ENCODE measurements at places on chromosomes 13 and 19.

DNA sequence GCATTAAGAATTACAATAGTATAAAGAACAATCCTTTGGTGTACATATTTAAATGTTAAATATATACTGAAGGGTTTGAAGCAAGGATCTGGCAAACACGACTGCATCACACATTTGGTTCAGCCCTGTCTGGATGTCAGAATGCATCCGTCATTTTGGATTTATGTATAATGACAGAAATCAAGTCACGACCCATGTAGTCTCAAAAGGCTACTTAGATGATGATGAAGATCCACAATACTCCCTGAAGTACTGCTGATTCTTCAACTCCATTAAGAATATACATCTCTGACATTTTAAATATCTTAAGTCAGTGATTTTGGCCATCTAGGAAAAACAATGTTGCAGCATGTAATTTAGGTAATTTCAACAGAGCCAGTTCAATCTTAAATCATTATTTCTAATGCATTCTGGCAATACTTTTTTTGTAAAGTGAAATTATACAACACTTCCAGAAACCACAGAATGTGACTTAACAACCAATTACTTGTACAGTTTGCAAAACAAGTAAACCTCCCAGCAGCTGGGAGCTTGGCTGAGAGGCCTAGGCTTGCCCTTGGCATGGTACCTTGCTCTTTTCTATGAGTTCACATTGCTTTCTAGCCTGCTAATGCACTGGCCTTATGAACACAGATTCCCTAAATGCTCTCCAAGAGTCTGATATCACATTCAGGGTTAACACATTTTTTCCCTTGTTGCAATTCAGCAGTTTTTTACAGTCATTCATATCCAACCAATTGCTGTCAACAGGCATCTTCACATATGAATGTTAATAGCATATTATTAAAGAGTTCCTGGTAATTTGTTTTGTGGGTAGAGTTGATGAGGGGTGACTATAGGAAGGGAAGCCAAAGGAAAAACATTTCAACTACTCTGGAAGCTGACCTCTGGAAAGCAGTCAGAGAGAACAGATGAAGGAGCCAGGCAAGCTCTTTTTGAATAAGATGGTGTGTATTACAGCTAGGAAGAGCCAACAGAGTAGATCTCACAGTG lies 175.2 kb downstream of the ENOX1 start:
- DNase-seq, result no peak

- no peak for DNase-seq
Observed at GRCh38 chr19:48678201-48678600, 5.4 kb upstream of the NTN5 start.

- DNase-seq, result no peak
Observed at GRCh38 chr13:40679480-40679985, 13.1 kb upstream of the FOXO1 start.

DNA sequence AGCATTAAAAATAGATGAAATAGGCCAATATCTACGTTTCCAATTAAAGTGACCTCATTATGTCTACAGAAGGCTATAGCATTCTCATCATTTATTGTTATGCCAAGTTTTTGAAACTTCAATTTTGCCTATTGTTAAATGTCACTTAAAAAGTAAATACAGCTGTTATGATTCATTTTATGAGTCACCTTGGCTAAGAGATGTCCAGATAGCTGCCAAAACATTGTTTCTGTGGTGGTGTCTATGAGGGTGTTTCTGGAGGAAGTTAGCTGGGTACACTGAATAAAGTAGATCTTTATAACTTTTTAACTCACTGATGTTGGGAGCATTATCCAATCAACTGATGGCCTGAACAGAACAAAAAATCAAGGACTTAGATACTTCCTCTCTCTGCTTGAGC lies 1209.7 kb upstream of the PCDH9 start:
- no peak for DNase-seq

DNA sequence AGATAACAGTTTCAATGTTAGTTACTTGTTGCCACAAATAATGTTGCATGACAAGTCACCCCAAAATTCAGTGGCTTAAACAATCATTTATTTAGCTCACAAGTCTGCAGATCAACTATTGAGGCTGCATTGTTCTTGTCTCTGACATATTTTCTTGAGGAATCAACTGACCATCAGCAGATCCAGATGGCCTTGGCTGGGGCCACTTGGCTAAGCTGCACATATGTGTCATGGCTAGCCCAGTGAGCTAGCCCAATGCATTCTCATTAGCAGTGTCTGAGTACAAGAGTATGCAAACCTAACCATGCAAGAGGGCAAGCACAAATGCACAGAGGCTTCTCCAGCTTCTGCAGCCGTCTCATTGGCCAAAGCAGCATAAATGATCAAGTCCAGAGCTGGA lies 180.4 kb downstream of the DNAJC15 start:
- no peak for DNase-seq

DNA sequence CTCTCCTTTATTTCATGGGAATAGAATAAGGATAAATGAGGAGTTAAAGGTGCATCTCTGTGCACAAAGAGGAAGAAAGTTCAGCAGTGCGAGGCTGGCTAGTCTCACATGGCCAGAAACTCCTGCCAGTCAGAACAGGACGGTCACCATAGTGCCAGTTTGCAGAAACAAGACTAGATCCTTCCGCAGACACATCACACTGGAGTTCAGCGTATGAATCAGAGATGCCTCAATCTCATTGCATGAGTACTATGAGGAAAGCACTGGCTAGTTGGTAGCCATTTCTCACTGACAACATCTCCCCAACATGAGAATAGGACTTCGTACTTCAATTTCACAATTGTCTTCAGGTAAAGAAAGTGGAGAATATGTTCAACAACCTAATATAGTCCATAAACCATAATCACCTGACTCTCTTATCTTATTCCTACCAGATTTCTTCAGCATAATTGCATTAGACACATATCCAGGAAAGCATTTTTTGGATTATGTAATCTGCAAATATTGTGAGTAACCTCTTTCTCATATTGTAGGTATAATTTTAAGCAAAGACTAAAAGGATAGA lies 34.9 kb downstream of the RXFP2 start:
- no peak for DNase-seq

DNA sequence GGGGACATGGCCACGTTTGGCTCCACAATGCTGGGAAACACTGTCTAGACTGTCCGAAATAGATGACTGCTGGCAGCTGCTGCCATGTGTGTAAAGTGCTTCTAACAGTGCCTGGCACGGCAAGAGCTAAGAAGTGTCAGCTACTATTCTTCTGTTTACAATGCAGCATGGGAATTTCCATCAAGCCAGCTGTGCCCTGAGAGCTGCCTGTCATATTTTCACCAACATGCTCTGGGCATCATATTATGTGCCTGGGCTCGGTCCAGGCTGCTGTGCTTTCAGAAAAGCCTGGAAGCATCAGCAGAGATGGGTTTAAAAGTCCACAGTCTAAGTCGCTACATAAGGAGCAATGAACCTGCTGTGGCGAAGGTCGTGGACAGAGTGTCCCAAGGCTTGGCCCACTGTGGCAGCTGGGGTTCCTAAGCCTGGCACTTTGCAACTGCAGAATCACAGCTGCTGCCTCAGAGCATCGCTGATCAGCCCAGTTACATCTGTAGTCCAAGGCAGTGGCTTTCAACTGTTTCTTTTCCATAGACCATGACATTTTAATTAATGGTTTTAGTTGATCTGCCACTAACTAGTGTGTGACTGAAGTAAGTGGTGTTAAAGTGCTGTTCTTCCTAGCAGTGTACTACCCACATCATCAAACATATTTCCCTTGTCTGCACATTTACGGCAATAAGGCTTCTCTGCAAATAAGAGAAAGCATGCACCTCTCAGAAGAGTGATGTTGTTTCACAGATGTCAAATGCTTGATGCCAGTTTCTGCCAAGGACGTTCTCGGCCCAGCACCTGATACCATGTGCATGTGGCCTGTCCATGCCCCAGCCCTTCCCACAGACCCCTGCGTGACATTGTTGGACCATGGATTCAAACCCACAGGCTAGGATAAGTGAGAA lies 95.7 kb upstream of the C1QTNF9B start:
- DNase-seq, result no peak

DNA sequence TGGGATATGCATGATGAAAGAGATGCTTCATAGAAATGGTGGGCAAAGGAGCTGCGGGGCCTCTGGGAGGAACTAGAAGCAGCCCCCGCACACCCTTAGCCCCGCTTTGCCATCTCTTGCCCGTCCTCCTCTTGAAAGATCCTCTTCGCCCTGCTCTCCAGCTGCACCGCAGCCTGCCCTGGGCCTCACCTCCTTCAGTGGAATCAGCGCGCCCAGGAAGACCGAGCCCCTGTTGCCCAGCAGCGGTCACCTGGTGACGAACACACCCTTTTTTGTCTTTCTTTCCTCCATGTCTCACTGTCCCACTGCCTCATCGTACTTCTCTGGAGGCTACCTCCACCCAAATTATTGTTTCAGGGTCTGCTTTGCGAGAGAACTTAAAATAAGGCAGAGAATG lies 807.6 kb downstream of the UQCRFS1 start:
- DNase-seq, result no peak

- DNase-seq, result no peak
Observed at GRCh38 chr19:50657222-50657669, 8.0 kb downstream of the C19orf81 start.

DNA sequence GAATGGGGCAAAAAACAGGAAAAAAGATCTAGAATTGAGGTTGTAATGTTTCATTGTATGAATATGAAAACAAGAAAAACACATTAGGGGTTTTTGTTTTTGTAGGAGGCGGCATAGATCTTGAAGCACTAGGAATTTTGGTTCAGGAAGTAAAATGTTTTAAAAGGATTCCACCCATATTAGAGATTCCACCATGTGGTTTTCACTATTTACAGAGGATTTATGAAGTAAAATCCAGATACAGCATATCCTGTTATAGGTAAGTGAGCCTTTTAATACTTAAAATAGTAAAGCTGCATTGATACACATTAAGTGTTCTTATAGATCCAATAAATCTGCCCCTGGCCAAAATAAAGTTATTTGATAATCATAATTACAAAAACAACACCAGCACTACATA lies 61.4 kb downstream of the MICU2 start:
- DNase-seq, result no peak

GRCh38 chr19:12140545-12141404 lies 625 bp upstream of the ZNF20 start:
- DNase-seq, result peak; percentile 46

DNA sequence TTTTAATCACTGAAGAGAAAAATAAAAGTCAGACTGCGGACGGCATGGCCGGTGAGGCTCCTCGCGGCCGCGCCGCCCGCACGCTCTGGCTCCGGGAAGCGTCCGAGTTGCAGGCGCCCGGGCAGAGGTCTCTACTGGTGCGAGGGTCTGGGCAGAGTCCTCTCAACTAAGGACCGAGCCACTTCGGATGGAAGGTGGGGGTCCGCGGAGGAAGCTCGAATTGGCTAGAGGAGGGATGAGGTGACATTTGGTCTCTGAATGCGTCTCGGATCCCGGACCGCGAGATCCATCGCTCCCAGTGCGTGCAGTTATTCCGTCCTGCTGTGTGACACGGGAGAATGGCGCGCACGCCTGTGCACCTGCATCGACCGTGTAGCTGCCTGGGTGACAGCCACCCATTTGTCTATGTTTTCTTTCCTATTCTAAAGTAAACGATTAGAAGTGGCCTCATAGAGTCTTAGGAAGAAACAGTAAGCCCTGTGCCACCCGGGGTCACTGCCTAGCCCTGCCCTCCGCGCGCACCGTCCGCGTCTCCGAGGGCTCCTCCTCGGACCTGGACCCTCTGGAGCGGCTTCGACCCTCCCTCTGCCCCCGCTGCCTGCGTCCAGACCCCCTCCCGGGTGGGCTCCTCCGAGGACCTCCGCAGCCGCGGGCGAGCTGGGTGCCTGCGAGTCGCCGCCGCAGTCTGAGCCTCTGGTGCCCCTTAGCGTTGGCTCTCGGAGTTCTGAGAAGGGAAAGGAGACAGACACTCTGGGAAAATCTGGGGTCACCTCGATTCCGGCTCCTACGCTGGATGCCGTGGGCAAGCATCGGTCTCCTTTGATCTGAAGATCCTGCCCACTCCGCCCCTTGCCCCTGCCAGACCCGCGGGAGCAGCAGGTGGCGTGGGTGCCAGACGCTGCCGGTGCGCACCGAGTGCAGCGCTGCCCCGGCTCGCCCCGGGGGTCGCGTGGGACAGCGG lies 347.4 kb downstream of the LIG4 start:
- no peak for DNase-seq

GRCh38 chr19:4120559-4121272 lies 3.2 kb downstream of the MAP2K2 start:
- DNase-seq, result no peak

GRCh38 chr13:47564041-47564440 lies 437.0 kb downstream of the SUCLA2 start:
- no peak for DNase-seq

- DNase-seq, result no peak
Observed at GRCh38 chr13:73522937-73523336, 464.1 kb downstream of the KLF5 start.

All from GOT3 (cell line).